Dermis blood vessel endothelial cell (primary cell): ENCODE measurements at places on chromosomes 6 and 20. TPM values are rescaled to one million over a fixed set of nuclear protein-coding genes. Genes with fewer than 3 reads are reported as not detected.
A peak's percentile ranks its signal among the peaks of the same experiment; 100 is the strongest.

BTNL2 gene
- total RNA-seq = not detected in 2 replicates

HFE gene
- total RNA-seq = 2.2 and 6.2 TPM in 2 replicates

AKAP12 gene
- 647 and 699 TPM in 2 replicates for total RNA-seq

- DNase-seq = no peak
Observed at GRCh38 chr6:167995731-167996151, 1.7 kb upstream of the KIF25 start.

DNA sequence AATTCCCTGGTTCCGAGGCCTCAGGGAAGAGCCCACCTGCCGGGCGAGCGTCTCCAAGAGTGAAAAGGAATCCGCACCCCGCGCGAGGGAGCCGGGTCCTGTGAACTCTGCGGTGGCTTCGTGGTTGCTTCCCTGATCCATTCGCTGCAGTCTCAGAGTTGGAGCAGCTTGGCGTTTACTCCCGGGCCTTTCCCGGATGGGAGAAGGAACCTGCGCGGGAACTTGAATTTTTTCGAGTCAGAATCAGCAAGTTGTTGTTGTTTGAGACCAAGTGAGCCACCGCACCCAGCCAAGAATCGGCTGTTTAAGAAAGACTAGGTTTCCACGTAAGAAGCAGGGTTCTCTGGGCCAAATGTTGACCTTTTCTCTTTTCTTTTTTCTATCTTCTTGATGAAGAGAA is 12.9 kb downstream of the PRSS16 start:
- DNase-seq = no peak

- no peak for DNase-seq
Observed at GRCh38 chr20:38296433-38296832, 7.5 kb upstream of the BPI start.

DNA sequence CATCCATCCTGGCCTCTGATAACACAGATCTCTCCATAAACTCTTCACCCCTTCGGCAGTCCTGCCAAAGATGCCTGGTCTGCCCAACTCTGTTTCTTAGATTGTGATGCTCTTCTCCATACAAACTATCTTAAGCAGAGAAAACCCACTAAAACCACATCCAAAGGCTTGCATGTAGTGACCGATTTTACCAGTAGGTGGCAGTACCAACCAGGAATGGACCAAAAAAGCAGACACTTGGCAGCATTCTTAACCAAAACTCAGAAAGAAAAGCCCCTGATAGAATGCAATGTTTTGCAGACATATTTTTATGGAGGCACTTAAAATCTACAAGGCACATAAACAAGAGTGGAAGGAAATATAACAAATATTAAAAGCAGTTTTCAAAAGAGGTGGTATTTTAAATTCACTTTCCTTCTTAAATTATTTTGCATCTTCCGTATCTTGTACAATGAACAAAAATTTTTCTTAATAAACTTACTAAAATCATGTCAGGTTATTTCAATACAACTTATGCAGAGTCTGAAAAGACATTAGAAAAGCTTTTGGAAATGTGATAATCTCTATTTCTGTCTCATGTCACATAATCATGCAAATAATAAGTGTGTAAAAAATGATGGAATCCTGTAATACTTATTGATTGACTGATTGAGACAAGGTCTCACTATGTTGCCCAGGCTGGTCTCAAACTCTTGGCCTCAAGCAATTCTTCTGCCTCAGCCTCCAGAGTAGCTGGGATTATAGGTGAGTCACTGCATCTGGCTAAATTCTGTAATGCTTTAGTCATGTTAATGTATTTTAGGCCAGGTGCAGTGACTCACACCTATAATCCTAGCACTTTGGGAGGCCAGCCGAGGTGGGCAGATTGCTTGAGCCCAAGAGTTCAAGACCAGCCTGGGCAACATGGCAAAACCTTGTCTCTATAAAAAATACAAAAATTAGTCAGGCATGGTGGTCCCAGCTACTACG is 29.4 kb downstream of the LRP11 start:
- peak; percentile 85 for DNase-seq
